ENCODE measurements at places on chromosomes 13 and 19. TPM values are rescaled to one million over a fixed set of nuclear protein-coding genes. Genes with fewer than 3 reads are reported as not detected.

DNA sequence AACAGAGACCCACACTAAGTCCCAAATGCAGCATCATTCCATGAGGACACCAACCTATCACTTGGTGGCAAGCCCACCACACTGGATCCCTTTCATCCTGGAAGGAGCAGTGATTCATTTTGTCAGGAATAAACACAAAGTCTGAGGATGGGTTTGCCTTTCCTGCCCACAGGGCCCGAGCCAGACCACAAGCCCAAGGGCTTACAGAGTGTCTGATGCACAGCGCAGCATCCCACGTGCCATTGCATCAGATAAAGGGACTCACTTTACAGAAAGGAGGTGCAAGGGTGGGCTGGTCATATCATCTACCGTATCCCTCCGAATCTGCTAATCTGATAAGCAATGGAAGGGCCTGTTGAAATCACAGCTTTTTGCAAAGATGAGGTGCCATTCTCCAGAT, 12.2 kb upstream of the KCTD15 start:
- H3K27me3 ChIP-seq: no peaks in the 10 kb centered on the region
- no peak overlapping the region for H3K27ac ChIP-seq
- no peaks in the 10 kb centered on the region for H3K4me1 ChIP-seq
- no peak for DNase-seq

The PDX1 gene
- not detected for total RNA-seq

- H3K4me3 ChIP-seq: no peak overlapping the region
- no peaks in the 10 kb centered on the region for H3K27me3 ChIP-seq
- no peaks in the 10 kb centered on the region for H3K4me1 ChIP-seq
- no peak overlapping the region for H3K27ac ChIP-seq
Measured at GRCh38 chr19:46204008-46204407, 25.5 kb upstream of the IGFL1 start.

GRCh38 chr19:21604351-21604926, 99.0 kb downstream of the ZNF429 start:
- H3K36me3 ChIP-seq: no peaks in the 10 kb centered on the region
- peak overlapping the region; percentile 76 for H3K27ac ChIP-seq
- peak overlapping the region; percentile 52 for H3K4me3 ChIP-seq

GRCh38 chr13:71278512-71278911, 588.5 kb downstream of the DACH1 start:
- DNase-seq: no peak
- no peaks in the 10 kb centered on the region for H3K27me3 ChIP-seq
- H3K4me3 ChIP-seq: no peak overlapping the region
- H3K36me3 ChIP-seq: no peaks in the 10 kb centered on the region
- no peaks in the 10 kb centered on the region for H3K4me1 ChIP-seq

GRCh38 chr19:40282920-40283319, 2.2 kb downstream of the AKT2 start:
- peak overlapping the region; percentile 91 for H3K4me3 ChIP-seq
- no peaks in the 10 kb centered on the region for H3K27me3 ChIP-seq
- peaks cover 58% of the 10 kb centered on the region for H3K4me1 ChIP-seq
- no peak for DNase-seq

DNA sequence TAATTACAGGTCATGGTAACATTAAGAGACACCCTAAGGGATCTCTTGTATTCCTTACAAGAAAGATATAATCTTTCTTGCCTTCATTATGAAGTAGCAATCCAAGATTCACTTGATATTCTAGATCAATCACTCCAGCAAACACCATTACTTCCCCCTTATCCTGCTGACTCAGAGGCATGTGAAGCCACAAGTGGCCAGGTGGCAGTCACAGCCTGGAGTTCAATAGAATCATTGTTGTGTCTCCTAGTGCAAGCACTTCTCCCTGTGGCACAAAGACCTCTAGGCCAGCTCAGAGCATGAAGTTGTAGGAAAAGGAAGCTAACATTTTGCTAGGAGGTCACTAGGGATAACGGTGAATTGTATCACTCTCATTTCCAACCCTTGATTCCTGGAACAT, 864.3 kb upstream of the ATXN8OS start:
- no peaks in the 10 kb centered on the region for H3K36me3 ChIP-seq
- H3K4me3 ChIP-seq: no peak overlapping the region
- no peak for DNase-seq

DNA sequence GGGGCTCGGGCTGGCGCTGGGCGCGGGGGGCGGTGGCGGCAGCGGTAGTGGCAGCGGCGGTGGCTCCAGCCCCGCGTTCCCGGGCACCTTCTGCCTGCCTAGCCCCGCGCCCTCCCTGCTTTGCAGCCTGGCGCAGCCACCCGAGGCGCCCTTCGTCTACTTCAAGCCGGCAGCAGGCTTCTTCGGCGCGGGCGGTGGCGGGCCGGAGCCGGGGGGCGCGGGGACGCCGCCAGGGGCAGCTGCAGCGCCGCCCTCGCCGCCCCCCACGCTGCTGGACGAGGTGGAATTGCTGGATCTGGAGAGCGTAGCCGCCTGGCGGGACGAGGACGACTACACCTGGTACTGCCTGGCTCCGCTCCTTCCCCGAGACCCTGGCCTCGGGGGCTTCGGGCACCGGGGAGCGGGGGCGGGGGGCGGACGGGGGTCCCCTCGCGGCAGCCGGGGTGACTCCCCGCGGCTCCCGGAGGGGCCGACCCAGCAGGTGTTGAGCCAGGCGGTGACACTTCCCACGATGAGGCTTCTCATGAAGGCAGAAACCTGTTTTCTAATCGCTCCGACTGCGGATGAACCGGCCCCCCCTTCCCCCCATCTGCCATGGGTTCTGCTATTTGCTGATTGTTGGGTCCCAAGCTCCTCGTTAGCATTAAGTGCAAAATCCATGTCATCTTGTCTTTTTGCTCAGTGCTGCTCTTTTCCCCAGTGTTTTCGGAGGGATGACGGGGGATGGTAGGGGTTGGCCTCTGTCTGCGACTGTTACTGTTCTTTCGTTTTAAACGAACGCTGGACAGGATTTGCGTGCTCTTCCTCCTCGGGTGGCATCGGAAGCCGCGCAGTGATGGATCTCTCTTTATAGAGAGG, 943 bp downstream of the SLAIN1 start:
- no peaks in the 10 kb centered on the region for H3K36me3 ChIP-seq
- peaks cover 2% of the 10 kb centered on the region for H3K27me3 ChIP-seq
- H3K4me1 ChIP-seq: peaks cover 3% of the 10 kb centered on the region
- H3K27ac ChIP-seq: no peak overlapping the region
- peak overlapping the region; percentile 80 for H3K4me3 ChIP-seq

GRCh38 chr13:51067706-51068105, 43.4 kb downstream of the C13orf42 start:
- no peak overlapping the region for H3K4me3 ChIP-seq
- no peak overlapping the region for H3K27ac ChIP-seq
- no peaks in the 10 kb centered on the region for H3K4me1 ChIP-seq
- DNase-seq: no peak

GRCh38 chr19:56840451-56841192, at the start of the genes PEG3 and ZIM2:
Gene PEG3 (minus strand): TSS chr19:56840726. CDS start chr19:56824655, 16,071 bp downstream.
Gene ZIM2 (minus strand): TSS chr19:56840726. CDS start chr19:56824277, 16,449 bp downstream.
- peak; percentile 94 for DNase-seq
- H3K27me3 ChIP-seq: no peaks in the 10 kb centered on the region
- no peaks in the 10 kb centered on the region for H3K4me1 ChIP-seq
- peak within 1 kb of the TSS; percentile 29 for H3K27ac ChIP-seq
- no peaks in the 10 kb centered on the region for H3K36me3 ChIP-seq

DNA sequence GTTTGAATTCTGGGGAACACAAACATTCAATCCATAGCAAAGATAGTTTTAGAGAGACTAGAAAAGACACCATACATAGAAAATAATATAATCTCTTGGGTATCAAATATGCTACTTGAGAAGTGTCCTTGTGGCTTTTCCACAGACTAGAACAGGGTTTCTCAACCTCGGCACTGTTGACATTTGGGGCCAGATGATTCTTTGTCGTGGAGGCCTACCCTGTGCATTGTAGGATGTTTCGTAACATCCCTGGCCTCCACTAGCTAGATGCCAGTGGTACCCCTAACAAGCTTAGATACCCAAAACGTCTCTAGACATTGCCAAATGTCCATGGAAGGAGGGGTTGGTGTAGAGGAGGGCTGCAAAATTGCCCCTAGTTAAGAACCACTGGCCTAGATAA, 2.2 kb upstream of the ESD start:
- no peak for DNase-seq
- no peaks in the 10 kb centered on the region for H3K27me3 ChIP-seq
- H3K27ac ChIP-seq: no peak overlapping the region

DNA sequence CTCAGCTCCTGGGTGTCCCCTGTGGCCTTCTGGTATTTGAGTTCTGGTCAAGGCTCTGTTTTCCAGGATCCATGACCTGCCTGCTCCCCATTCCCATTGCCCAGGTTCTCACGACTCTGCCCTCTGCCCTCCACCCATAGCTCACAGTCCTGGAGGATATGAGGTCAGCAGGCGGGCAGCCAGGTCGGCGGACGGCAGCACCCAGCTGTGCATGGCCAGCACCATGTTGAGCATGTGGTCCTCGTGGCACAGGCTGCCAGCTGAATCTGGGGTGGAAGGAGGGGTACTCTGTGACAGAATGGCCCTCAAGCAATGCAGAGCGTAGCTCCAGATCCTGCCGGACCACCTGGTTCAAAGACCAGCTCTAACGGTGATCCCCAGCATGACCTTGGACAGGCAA, 5.1 kb downstream of the RASGRP4 start:
- H3K36me3 ChIP-seq: no peaks in the 10 kb centered on the region
- no peak for DNase-seq
- H3K4me3 ChIP-seq: no peak overlapping the region

The FXYD7 gene
- 0.94 TPM for total RNA-seq

The MBD3L2 gene
- not detected for total RNA-seq

DNA sequence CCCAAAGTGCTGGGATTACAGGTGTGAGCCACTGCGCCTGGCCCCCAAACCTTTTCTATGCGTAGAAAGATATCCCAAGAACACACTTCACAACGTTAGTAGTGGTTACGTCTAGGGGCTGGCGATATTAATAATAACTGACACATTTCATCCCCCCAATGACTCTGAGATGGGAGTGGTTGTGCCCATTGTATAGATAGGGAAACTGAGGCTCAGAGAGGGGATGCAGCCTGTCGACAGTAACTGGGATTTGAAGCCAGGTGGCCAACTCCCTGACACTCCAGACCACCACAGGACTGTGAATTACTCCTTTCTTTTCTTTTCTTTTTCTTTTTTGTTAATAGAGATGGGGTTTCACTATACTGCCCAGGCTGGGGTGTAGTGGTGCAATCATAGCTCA, 25.3 kb upstream of the PTPRS start:
- H3K36me3 ChIP-seq: no peaks in the 10 kb centered on the region
- no peaks in the 10 kb centered on the region for H3K4me1 ChIP-seq
- H3K27ac ChIP-seq: no peak overlapping the region

DNA sequence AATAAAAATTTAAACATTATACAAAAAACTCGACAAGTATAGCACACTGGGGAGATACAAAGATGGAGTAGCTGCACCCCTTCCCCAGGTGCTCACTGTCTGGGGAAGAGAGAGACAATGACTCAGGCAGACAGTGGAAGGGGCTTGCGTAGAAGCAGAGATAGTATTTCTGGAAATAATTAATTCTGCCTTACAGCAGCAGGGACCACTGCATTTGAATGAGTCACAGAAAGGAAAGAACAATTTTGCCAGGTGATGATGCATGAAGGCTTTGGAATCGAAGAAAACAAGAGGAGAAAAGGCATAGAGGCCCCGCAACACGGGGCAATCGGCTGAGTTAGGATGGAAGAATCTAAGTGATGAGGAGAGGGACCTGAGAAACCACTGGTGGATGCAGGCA, 447.4 kb downstream of the EFNB2 start:
- no peak overlapping the region for H3K27ac ChIP-seq
- H3K36me3 ChIP-seq: no peaks in the 10 kb centered on the region
- no peaks in the 10 kb centered on the region for H3K4me1 ChIP-seq
- no peak overlapping the region for H3K4me3 ChIP-seq

DNA sequence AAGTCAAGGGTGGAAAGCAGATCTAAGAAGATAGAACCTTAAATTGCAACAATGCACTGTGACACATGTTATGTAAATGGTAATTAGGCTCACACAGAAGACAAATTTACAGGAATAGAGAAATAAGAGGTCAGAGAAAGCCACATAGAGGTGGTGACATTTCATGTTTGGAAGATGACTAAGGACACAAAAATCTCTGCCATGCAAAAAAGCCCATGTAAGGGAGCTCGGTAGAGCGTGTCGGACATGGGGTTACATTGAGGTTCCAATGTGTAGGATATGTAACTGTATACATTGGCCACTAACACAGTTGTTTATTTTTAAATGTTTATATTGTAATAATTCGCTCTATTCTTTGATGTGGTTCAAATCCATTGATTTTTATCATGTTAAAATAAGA, 33.7 kb downstream of the SUGT1 start:
- no peak overlapping the region for H3K27ac ChIP-seq
- no peak for DNase-seq
- no peaks in the 10 kb centered on the region for H3K27me3 ChIP-seq
- H3K4me1 ChIP-seq: no peaks in the 10 kb centered on the region
- peaks cover 18% of the 10 kb centered on the region for H3K36me3 ChIP-seq

The ZNF723 gene
- not detected for total RNA-seq

DNA sequence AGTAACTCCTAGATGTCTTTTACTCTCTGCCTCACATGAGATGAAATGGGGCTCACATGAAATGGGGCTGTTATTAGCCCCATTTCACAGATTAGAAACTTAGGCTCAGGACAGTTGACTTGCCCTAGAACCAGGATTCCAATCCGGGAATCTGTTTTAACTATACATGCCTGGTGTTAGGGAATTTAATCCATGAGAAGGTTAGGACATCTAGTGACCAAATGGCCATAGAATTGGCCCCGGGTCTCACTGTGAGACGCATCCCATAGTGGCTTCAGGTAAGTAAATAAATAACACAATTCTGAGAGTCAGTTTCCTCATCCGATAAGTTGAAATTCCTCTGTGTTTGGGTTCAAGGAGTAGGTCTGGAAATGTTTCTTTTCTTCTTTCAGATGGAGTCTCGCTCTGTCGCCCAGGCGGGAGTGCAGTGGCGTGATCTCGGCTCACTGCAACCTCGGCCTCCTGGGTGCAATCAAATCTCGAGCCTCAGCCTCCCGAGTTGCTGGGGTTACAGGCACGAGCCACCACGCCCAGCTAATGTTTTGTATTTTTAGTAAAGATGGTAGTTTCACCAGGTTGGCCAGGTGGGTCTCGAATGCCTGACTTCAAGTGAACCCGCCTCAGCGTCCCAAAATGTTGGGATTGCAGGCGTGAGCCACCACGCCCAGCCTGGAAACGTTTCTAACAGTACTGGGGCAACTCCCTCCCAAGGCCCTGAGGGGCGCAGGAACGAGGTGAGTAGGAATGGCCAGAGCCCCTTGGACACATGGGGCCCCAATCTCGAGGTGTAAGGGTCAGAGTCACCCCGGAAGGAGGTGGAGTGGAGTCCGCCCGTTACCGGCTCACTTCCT, 1.2 kb upstream of the ZNF574 start:
- DNase-seq: peak; percentile 77
- H3K4me3 ChIP-seq: peak overlapping the region; percentile 94
- no peaks in the 10 kb centered on the region for H3K4me1 ChIP-seq

The VAV1 gene
- 15.5 TPM for total RNA-seq

The IZUMO4 gene
- total RNA-seq: 4.3 TPM

GRCh38 chr19:46040952-46041500, at the start of gene IGFL4:
Gene IGFL4 (minus strand): TSS chr19:46041002. CDS start chr19:46040962, 40 bp downstream.
- H3K4me1 ChIP-seq: no peaks in the 10 kb centered on the region
- H3K4me3 ChIP-seq: no peak within 1 kb of the TSS
- H3K27me3 ChIP-seq: no peaks in the 10 kb centered on the region
- DNase-seq: no peak
- H3K27ac ChIP-seq: no peak within 1 kb of the TSS
- no peaks in the 10 kb centered on the region for H3K36me3 ChIP-seq
